LHCN-M2 (cell line): ENCODE measurements at places on chromosomes 3 and 15.

GRCh38 chr3:72505539-72506405 lies 342.5 kb downstream of the SHQ1 start:
- no peak for DNase-seq

GRCh38 chr3:190031887-190032752 lies 88.6 kb downstream of the P3H2 start:
- DNase-seq: no peak

DNA sequence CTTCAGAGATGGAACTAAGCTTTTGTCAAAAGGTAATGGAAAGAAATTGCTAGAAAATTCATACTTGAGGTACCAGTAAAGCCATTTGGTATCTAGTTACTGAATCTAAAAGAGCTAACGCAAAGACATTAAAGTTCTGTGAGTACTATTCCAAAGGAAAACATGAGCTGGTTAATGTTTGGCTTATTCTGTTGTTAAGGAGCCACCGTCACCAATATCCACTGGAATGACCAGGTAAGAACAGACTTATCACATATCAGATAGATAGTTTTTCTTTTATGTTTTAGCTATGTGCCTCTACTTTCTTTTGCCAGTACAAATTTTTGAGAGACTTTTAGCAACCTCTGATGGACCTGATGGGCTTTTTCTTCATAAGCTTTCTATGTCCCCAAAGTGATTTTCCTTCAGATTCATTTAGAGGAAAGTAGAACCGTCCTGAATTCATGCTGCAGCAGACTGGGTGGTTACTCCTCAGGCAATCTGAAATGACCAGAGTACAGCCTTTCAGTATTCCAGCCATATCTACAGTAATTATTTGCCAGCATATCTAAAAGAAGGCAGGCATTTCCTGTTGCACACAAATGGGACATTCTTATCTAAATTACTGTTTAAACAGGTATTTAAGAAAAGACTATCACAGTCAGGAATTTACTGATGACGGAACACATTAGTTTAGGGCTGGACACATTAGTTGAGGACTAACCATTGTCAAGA lies 274.1 kb downstream of the MECOM start:
- no peak for DNase-seq

GRCh38 chr3:171121801-171122200 lies 95.3 kb upstream of the SLC2A2 start:
- DNase-seq: no peak

DNA sequence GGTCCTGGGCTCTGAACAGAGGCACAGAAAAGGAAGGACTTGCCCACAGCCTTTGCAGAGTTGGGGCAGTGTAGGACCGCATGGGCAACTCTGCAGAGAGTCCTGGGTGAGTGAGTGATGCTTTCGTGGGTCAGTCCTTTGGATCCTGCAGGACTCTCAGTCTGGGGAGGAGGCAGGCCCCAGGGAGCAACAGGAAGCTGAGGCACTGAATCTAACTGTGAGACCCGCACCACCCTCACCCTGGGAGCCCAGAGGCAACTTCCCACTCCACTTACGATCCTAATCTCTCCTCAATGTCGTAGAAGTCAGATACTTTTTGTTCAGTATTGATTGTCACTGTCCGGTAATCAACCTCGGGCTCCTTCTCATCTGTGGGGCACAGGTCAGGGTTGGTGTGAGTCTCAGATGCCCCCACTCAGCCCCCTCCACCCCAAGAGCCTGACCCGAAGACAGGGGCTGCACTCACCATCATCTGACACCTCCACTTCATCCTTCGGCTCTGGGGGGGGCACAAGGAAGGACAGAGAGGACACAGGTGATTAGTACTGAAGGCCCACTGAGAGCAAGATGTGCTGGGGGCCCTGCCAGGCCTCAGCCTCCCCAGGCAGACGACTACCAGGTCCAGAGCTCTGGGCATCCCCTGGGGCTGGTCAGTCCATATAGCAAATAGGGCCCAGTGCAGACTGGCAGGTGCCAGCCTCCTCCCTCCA lies 64.0 kb upstream of the HACD2 start:
- DNase-seq: no peak
